Naive thymus-derived CD8-positive, alpha-beta T cell (primary cell): ENCODE measurements at places on chromosomes 3 and 15.
A peak's percentile ranks its signal among the peaks of the same experiment; 100 is the strongest.

DNA sequence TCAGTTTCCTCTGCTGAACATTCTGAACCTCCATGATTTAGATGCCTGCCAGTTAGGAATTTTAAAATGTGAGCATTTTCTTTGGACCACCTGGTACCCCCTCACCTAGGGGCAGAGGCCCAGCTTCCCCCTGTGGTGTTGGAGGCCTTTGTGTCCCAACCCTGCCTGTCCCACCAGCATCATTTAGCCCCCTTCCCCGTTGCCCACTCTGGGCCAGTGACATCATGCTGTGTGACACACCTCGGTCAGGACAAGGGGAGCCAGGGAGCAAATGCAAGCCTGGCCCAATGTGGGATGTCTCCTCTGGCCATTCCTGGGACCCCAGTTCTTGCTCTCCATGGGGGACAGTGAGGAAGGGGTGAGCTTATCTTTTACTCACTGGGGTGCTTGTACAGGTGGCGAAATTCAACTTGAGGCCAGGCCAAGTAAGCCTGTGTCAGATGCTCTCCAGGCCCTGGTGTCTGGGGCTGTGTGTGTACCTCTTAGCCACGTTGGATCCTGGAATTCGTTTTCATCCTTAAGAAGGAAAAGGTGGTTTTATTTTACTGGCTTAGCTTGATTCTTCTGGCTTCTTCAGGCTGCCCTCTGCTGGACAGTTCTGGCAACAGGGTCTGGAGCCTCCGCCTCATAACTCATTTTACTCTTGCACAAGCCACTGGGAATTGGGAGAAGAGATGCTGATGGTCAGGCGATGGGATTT, 49.7 kb upstream of the MYZAP start:
- peak; percentile 7 for DNase-seq

GRCh38 chr3:123186695-123187094, 15.0 kb upstream of the SEC22A start:
- DNase-seq: no peak

- no peak for DNase-seq
These were observed 31.5 kb upstream of the SLC2A2 start for GRCh38 chr3:171058058-171058457.

- no peak for DNase-seq
These were observed 387.2 kb downstream of the ROBO1 start for GRCh38 chr3:79380581-79380980.

- DNase-seq: no peak
These were observed 36.7 kb downstream of the ACSBG1 start for GRCh38 chr15:78197632-78198031.

DNA sequence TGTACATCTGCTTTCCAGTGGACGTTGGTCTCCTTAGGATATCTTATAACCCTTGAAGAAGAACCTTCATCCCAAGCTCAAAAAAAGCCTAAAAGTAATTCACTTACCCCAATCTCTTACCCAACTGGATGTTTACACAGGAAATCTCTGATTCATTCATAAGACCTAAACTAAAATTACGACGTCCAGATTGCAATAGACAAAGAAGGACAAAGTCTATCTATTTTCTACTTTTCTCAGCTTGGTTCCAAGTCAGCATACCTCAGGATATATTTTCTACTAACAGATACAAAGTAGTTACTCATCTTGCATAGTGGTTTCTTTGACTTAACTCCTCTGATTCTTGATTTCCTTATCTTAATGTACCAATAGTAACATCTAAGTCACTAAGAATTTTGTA, 669.9 kb downstream of the OTOL1 start:
- DNase-seq: no peak

DNA sequence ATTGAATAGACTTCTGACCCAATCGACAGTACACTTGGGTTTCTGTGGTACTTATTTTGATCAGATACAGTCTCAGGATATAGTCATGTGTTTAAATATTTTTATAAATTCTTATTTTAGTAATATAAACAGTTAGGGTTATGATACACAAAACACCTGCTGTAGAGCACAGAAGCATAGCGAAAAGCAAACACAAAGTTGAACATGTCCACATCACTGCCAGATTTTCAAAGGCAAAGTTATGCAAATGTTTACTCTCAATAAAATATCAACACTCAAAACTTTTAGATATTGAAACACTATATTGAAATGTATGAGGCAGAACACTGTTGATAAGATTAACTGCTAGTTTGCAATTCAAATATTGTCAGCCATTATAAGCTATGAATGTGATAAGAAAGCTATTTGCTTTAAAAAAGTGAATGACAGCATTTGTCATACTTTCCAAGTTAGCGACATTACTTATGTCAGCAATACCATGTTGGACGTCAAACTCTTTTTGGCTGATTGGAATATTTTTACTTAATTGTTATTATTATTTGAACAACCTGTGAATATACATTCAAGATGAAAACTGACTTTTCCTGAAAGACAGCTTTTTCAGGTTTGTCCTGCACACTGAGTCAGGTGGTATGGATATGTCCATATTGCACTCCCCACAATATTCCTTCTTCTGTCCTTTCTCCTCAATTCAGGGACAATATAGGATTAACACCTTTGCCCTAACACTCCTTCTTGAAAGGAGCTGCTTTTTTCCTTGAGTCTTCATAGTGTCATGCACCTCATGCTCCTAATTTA, 367.1 kb downstream of the EPHA3 start:
- DNase-seq: no peak

- DNase-seq: peak; percentile 70
These were observed 777 bp downstream of the LOXL1 start for GRCh38 chr15:73927003-73927475.

GRCh38 chr15:89812011-89812846, 2.4 kb downstream of the ANPEP start:
- DNase-seq: no peak

- DNase-seq: no peak
These were observed 258.9 kb downstream of the PDZRN3 start for GRCh38 chr3:73365756-73366397.

DNA sequence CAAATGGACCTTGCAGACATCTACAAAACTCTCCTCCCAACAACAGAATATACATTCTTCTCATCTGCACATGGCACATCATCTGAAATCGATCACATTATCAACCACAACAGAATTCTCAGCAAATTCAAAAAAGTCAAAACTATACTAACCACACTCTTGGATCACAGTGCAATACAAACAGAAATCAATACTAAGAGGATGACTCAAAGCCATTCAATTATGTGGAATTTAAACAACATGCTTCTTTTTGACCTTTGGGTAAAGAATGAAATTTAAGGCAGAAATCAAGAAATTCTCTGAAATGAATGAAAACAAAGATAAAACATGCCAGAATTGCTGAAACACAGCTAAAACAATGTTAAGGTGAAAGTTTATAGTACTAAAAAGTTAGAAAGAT, 358.1 kb downstream of the NSUN3 start:
- no peak for DNase-seq

DNA sequence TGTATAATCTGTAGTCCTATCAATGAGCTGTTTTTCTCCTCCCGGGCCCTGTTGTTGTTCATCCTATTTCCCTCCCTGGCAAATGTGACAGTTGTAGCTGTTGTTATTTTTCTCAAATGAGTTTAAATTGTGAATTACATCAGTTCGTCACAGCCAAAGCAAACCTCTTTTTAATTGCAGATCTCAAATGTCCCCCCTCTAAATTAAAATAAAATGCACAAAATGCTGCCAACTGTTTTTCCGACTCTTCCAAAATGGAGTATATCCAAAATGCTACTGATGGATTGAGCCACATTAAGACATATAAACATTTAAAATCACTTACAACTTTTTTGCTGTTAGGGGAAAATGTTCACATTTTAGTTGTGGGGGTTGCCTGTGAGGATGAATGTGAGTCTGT, 29.8 kb upstream of the SUCLG2 start:
- no peak for DNase-seq

DNA sequence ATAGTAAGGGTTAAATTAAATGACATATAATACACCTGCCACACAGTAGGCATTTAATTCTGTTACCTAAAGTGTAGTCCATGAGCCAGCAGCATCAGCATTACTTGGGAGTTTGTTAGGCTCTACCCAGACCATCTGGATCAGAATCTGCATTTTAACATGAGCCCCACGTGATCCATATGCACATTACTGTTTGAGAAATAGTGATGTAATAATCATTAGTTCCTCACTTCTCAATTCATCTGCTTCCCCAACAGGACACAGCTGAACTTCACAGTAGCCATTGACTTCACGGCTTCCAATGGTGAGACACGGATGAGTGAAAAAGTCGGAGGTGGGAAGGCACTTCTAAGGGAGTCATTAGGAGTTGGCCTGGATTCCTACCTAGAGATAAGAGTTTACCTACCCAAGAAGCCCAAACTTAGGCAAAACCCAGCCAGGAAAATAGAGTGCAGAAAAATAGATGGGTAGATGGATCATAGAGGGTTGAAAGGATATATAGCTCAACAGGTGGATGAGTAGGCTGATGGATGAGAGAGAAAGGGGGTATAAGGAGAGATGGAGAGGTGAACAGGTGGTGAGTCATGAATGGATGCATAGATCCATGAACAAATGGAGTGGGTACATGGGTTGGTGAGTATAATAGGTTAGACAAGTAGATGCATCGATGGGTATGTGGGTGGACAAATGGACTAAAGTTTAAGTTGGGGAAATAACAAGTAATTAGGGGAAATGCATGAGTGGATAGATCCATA, 13.3 kb downstream of the CPNE9 start:
- DNase-seq: no peak

GRCh38 chr3:55651011-55651410, 163.9 kb upstream of the WNT5A start:
- no peak for DNase-seq

GRCh38 chr15:78625606-78626280, 4.9 kb upstream of the CHRNA3 start:
- no peak for DNase-seq

GRCh38 chr15:57082054-57082728, 163.7 kb downstream of the TCF12 start:
- DNase-seq: no peak

GRCh38 chr15:65939901-65940617, 70.8 kb downstream of the RAB11A start:
- no peak for DNase-seq
